ENCODE measurements at places on chromosomes 4 and X.

DNA sequence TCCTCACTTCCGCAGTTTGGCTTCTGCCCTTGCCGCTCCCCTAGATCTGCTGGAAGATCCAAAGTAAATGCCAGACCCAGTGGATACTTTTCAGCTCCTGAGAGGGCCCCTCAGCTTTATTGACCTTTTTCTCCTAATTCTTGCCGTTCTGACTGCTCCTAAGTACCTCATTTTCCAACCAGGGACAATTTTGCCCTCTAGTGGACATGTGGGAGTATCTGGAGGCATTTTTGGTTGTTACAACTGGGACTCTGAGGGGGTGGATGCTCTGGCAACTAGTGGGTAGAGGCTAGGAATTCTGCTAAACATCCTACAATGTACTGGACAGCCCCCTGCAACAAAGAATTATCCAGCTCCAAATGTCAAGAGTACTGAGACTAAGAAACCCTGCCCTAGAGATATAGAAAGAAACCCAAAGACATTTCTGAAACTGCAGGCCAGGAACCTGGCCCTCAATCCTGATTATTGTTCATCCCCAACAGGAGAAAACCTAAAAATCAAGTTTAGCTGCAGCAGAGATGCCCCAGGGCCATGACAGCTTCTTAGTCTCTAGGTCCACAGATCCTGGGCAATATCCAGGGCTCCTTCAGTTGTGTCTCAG lies 3.4 kb downstream of the TEX13B start:
- DNase-seq: peak; percentile 16

GRCh38 chrX:118551426-118551825 lies 55.8 kb downstream of the DOCK11 start:
- no peak for DNase-seq

DNA sequence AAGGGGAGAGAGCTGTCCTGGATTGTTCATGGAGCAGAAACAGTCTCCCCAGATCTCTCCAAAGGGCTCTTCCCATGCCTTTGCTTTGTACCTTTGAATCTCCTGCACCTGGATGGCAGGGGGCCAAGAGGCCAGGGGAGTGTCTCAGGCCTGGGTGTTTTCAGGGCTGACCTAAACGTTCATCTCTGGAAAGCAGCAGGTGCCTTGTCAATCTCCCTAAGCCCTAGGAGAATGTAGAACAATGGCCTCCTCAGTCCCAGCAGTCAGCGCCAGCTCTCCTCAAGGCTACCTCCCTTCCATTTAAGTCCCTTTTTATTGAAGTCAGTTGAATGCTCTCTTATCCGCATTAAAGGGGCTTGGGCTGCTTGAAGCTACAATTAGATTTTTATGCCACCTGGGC lies 31.2 kb upstream of the NSUN7 start:
- no peak for DNase-seq

- no peak for DNase-seq
These were observed 59.4 kb downstream of the MTHFD2L start for GRCh38 chr4:74217365-74217764.

- DNase-seq: no peak
These were observed 65.7 kb upstream of the CAMK2D start for GRCh38 chr4:113827285-113827684.

DNA sequence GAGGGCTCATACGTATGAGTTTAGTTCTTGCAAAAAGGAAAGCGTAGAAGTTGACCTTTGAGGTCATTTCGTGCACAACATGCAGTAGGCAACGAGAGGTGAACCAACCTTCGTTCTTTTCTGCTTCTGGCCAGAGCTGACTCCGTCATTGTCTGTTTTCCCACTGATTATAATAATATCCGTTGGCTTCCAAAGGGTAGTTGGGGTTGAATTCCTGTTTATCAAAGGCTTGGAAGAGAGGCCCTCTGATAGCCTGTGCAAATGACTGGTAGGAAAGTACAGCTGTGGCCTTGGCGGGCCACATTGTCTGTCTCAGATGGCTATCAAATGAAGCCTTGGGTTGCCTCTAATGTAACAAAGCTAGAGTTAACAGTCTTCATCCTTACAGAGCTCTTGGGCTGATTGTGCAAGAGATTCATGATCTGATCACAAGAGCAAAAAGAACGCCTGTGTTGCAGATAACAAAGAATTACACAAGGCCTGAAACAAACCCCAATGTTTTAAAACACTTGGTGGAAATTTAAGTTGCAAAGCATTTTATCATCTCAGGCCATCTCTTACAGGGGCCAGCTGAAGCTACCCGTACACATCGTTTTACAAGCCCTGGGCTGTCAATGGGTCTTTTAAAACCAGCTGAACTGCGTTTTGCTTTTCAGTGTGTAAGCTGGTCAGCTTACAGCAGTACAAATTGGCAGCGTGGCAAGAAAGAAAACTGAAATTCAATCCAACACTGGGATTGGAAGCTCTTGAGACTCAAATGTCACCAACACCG lies 46.1 kb upstream of the FAM9C start:
- peak; percentile 11 for DNase-seq

DNA sequence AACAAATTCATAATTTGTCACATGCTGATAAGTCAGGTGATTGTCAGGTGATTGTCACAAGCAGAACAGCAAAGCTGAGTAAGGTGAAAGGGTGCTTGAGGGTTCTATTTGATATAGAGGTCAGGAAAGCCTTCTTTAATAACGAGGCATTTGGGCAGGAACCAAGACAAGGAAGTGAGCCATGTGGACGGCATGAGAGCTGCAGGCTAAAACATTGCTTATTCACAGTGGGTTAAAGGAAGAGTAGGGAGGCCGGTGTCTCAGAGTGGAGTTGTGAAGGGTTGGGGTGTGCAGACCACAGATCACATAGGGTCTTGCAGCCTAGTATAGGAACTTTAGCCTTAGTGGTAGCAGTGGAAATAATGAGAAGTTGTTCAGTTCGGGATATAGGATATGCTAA lies 31.3 kb upstream of the CYP2U1 start:
- DNase-seq: no peak

DNA sequence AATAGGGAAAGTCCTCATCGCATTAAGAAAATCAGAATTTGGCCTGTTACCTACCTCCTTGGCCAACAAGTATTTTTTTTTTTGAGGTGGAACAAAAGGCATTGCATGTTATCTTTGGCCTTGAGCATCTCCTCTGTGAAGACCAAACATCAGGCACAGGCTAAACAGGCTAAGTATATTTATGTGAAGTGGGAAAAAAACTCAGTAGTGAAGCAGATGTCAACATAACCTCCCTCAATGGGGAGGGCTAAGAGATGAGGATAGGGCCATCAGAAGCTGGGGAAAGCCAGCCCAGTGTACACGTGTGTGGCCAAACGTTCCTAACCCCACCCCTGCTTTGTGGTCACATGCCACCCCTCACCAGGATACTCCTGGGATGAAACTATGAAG lies 102.5 kb downstream of the FNIP2 start:
- no peak for DNase-seq

GRCh38 chrX:120305531-120306141 lies 5.6 kb downstream of the TMEM255A start:
- no peak for DNase-seq

- DNase-seq: no peak
These were observed 104.4 kb downstream of the RTL5 start for GRCh38 chrX:72027024-72027913.

DNA sequence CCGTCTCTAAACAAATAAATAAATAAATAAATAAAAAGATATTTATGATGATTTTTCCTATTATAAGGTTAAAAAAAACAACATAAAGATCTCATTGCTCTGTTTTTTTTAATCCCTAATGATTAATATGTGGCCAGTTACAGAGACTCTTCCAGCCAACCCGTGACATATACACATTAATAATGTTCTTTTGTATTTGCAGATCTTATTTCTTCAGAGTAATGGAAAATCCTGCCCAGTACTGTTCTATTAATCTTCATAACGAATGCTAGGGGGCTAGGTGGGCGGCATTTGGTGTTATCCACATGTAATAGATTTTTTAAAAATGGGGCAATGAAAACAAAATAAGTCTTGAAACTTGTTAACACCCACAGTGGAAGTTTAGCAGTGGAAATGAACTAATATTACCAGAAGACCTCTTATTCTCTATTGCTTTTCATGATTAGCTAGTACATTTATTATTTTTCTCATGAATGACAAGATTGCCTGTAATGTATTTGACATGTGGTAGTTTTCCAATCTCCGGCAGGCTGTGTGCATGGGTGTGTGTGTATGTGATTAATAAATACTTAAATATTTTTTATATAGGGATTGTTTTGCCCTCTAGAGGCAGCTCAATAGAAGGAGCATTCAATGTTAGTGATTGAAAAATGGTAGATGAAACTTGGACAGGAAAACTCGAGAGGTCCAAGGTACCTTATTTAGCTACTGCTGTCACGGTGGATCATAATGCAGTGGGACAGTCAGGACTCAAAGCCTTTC lies 457.4 kb downstream of the IL1RAPL1 start:
- no peak for DNase-seq

DNA sequence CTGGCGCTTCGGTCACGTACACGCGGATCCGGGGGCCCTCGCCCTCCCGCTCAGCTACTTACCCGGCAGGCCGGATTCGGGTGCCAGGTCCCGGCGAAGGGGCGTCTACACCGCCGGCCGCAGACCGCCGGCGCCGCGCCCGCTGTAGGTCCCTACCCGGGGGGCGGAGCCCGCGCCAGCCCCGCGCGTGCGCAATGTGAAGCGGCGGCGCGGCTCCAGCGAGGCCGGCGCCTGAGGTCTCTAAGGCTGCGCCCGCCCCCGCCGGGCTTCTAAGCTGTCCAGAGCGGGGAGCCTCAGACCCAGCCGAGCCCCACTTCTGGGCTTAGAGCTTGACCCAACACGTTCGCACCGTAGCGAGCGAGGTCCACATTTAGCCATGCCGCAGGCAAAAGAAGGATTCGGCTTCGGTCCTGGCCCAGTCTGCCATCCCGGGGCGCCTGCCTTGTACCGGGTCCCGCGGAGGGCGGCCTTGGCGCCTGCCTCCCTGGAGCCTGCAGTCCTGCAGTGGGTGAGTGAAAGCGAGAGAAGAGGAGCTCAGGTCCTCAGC lies at the start of gene ZNF518B:
Gene ZNF518B (minus strand): TSS at position 172 of the 547 bp plus-strand sequence. CDS start 11,098 bp downstream, outside the sequence.
- DNase-seq: no peak

DNA sequence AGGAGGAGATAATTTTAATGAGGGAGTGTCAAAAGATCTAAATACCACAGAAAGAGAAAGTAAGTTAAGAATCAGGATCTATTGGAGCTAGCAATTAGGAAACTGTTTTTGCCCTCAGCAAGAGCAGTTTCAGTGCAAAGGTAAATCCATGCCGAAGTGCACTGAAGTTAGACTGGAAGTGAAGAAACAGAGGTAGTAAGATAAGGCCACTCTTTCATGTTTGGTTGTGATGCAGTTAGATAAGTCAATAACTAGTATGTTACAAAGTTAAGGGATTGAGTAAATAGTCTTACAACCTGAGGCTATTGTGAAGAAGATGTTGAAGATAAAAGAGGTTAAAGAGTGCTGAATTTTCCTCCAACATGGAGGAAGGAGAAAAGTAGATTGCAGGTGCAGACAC lies 46.7 kb upstream of the UCP1 start:
- peak; percentile 27 for DNase-seq

DNA sequence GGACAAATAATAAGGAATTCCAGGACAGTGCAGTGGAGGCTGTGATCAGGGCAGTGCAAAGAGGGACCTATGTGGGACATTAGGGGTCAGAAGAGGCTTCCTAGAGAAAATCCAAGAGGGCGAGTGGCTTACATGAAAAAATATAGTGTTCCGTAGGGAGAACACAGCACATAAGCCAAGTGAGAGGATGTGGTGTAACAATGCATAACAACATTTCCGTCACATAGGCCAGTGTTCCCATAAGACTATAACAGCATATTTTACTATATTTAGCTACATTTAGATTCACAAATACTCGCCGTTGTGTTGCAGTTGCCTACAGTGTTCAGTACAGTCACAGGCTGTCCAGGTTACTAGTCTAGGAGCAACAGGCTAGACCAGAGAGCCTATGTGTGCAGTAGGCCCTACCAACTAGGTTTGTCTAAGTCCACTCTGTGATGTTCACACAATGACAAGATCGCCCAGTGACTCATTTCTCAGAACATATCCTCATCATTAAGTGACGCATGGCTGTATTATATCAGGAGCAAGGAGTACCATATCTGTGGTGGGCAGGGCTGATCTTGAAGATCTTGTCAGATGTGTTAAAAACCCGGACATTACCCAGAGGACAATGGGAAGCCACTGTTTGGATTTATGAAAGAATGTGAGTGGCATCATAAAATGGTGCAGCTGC lies 74.0 kb upstream of the TBL1X start:
- no peak for DNase-seq

DNA sequence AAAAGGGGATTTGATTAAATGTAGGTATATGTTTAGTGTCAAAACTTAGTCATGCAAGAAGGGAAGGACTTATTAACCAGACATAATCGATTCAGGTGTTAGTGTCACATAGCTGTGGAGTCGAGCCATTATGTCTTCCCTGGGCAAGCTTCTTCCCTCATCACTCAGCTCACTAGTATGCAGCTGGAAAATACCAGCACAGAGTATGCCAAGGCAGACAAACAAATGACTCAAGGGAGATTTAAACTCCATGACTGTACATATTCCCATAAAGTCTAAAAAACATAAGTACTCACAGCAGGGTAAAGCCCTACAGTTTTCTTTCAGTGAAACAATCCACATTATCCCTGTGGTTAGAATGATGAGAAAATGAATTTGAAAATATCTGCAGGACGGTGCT lies 304.5 kb downstream of the CBLL2 start:
- DNase-seq: no peak

- DNase-seq: no peak
These were observed 6.7 kb upstream of the PLAC8 start for GRCh38 chr4:83121246-83121645.

DNA sequence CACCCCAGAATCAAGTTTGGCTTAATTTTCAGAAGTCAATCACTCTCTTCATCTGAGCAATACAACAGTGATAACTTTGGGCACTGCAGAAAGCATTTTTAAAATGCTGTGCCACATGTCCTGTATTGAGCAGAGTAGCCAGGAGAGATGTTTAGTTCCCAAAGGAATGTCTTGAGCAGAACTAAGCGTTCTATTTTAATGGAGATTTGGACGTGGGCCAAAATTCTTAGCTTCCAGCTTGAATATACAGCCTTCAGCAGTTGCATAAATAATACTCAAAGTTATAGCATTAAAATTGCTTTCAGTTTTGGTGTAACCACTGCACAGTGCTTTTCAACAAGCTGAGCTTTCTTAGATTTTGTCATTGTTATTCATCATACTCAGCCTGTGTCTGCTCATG lies 679.2 kb downstream of the NLGN4X start:
- no peak for DNase-seq

DNA sequence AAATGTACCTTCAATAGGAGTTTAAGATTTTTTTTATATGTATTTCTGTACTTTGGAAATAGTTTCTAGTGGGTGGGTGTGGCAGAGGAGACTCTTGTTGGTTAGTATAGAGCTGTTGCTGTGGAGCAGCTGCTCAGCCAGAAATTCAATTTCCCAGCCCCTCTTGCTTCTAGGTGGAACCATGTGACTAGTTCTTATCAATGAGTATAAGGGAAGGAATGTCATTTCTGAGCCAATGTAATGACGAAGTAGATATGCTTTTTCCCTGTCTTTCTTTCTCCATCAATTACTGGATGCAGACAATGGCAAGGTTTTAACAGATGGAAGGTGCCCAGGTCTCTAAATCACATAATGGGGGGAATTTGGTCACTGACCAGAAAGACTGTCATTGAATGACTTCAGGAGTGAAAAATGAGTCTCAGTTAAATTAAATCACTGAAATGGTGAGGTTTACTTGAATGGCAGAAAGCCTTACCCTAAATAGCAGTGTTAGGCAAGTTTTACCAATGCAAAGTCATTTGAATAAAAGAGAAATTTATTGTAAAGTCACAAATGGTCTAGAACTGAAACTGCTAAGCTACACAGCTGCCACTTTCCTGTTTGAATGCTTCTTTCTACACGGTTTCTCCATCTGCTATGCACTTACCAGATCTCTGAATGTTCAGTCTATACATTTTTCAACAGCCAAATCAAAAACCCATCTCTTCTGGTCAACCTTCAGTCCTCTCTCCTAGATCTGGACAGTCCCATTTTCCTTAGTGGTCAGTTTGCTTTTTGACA lies 795.4 kb upstream of the MAGEB2 start:
- no peak for DNase-seq

Data from HuH-7 (cell line).